Activated B cell treated with CpG ODN at 0.5 μM for 24 hours (primary cell): ENCODE measurements at places on chromosomes 16 and 17.

- DNase-seq = no peak
Measured at GRCh38 chr17:30292286-30292858, 628 bp upstream of the BLMH start.

- no peak for DNase-seq
Measured at GRCh38 chr16:57115514-57116182, 23.3 kb downstream of the CPNE2 start.

GRCh38 chr17:50465171-50465570, 3.5 kb downstream of the CHAD start:
- no peak for DNase-seq

GRCh38 chr16:70254965-70255286, 3.2 kb upstream of the EXOSC6 start:
- DNase-seq = no peak

GRCh38 chr16:21991621-21992020, 9.3 kb downstream of the PDZD9 start:
- DNase-seq = no peak

DNA sequence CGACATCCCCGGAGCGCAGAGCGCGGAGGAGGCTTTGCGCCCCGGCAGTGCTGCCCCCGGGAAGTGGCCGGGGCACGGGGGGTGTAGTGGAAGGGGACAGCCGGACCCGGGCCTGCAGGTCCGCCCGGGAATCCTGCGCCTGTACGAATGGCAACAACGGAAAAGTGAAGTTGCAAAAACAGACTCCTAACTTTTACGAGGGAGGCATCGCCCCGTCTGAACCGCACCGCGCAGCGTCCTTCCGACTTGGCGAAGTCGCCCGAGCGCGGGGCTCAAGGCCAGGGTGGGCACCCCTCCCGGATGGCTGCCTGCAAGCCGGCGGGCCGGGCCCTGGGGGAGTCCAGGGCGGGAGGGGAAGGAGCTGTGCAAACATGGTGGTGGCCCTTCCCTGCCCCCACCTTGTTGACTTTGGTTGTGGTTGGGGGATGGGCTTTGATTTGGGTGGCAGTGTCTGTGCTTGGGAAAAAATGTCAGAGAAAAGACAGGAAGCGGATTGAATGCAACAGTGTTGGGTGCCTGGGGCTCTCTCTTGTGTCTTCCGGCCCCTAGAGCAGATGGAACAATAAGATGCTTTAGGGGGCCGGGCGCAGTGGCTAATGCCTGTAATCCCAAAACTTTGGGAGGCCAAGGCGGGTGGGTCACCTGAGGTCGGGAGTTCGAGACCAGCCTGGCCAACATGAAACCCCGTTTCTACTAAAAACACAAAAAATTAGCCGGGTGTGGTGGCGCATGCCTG, 675 bp downstream of the RNF213 start:
- DNase-seq = peak; percentile 54

DNA sequence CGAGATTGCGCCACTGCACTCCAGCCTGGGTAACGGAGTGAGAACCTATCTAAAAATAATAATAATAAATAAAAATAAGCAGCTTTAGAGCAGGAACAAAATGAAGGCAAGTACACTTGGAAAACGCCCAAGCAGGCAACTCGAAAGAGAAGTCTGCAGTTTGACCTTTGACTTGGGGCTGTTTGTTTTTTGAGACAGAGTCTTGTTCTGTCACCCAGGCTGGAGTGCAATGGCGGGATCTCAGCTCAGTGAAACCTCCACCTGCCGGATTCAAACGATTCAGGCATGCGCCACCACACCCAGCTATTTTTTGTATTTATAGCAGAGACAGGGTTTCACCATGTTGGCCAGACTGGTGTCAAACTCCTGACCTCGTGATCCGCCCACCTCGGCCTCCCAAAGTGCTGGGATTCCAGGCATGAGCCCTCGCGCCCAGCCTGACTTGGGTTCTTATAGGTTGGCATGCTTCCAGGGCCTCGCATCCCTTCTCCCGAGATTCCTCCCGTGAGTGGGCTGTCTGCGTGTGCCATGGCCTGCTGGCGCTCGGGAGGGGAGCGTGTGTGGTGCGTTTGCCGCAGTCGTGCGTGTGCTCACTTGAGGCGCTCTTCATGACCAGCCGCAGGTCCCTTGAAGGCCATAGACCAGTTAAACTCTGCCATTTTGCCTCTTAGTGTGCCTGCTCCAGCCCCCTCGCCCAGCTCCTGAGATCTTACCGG, 18.4 kb upstream of the UBE2I start:
- DNase-seq = no peak

DNA sequence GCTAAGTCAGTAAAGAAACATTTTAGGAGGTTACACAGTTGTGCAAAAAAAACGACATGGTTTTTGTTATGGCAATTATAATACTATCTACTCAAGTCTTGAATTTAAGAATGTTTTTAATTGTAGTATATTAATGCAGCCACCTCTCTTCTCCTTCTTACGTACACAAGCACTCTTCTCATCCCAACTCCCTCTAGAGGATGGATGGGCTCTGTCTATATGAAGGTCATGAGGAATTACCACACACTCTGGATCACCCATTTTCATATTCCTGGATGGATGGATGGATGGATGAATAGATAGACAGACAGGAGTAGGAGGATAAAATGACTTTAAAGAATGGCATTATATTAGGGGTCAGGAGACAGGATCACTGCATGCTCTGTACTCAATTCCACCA, 120.0 kb downstream of the PHKB start:
- DNase-seq = no peak

GRCh38 chr16:57500578-57501111, 14.4 kb upstream of the DOK4 start:
- no peak for DNase-seq

GRCh38 chr17:44940768-44941167, 6.8 kb downstream of the KIF18B start:
- no peak for DNase-seq

DNA sequence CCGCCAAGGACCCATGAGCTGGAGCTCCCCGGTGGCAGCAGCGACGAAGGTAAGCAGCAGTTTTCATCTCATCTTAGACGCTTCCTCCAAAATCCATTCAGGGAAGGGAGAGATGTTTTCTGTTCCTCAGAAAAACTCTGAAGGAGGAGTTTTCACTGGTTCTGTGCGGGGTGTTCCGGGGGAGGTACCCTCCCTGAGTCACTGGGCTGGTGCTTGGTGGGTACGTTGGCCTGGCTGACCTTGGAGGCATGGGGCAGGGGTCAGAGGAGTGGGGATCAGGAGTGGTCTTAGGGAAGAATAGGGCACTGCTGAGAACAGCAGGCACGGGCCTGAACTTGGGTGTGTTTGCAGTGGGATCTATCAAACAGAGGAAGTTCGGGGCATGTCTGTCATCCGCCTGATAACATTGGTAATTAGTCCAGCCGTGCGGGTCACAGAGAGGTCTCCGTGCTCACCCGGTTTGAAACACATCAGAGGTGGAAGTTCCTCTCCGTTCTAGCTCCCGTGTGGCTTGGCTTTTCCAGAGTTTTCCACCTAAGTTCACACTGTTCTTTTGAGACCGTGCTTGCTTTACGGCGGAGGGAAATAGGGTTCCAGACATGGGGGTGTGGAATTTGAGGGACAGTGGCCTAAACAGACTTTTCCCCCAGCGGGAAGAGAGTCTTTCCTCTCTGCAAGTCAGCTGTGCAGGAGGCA, 59.6 kb upstream of the CIBAR2 start:
- no peak for DNase-seq

GRCh38 chr16:10040136-10041080, 141.8 kb downstream of the GRIN2A start:
- no peak for DNase-seq

GRCh38 chr16:23323224-23324030, 21.3 kb downstream of the SCNN1B start:
- no peak for DNase-seq

GRCh38 chr17:6711081-6711674, 2.0 kb downstream of the SLC13A5 start:
- no peak for DNase-seq

- peak; percentile 83 for DNase-seq
Measured at GRCh38 chr17:8073627-8074484, 13.7 kb downstream of the ALOX12B start.

DNA sequence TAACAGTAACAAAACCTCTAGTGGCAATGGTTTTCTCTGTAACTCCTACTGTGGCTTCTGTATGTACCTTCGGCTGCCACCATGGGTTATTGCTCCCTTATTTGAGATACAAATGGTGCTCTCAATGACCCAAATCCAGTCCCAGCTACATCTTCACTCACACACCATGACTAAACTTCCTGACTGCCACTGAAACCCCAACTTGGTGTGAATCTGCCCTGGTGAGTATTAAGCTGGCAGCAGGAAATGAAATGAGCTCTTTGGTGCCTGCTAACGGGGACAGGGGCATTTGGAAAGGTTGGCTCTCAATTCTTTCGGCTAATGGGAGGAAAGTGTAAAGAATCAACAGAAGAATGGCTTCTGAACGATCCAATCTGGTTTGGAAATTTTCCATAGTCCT, 7.5 kb upstream of the SLC35B1 start:
- DNase-seq = no peak

GRCh38 chr17:61251939-61252865, 147.4 kb upstream of the TBX2 start:
- no peak for DNase-seq

DNA sequence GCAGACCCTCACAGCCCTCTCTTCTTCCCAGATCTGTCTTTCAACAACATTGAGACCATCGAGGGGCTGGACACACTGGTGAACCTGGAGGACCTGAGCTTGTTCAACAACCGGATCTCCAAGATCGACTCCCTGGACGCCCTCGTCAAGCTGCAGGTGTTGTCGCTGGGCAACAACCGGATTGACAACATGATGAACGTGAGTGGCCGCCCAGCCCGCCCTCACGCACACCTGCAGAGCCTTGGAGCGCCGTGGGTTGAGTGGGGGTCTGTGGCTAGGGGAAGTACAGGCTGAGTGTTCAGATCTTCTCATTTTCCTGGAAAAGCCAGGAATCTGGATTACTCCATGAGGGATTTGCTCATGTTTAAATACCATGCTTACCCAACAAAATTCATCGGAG, 15.2 kb downstream of the DRC3 start:
- DNase-seq = no peak

DNA sequence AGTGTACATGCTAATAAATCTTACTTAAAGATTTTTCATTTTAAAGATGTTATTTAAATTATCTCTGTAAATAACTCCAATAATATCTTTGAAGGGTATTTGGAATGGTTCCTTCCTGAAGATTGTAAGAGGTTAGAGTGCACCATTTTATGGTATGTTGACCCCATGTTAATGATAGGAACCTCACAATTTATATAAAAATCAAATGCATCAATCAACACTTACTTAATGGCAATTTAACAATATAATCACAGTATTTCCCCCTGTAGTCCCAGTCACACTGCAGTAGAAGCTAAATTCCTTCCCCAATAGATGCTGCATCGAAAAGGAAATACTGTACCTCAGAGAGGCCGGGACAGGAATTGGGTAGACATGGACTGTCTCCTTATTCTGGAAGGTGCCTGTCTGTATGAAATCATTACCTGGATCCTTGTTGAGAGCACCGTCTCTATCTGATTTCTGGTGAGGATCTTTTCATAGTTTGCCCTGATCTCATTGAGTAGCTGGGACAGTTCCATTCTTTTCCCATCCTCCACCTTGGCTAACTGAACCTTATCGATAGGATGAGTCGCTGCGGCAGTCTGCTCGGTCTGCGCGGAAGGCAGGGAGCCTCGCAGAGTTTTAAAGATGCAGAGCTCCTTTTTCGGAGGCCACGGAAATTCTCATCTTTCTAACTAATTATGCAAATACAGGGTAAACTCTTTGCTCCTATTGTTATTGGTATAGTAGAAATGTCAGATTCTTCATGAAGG, at the start of gene KRT222:
Gene KRT222, minus strand, starts transcription at position 596 of the 752 bp plus-strand sequence. Its CDS starts 78 bp downstream, at position 518.
- no peak for DNase-seq

DNA sequence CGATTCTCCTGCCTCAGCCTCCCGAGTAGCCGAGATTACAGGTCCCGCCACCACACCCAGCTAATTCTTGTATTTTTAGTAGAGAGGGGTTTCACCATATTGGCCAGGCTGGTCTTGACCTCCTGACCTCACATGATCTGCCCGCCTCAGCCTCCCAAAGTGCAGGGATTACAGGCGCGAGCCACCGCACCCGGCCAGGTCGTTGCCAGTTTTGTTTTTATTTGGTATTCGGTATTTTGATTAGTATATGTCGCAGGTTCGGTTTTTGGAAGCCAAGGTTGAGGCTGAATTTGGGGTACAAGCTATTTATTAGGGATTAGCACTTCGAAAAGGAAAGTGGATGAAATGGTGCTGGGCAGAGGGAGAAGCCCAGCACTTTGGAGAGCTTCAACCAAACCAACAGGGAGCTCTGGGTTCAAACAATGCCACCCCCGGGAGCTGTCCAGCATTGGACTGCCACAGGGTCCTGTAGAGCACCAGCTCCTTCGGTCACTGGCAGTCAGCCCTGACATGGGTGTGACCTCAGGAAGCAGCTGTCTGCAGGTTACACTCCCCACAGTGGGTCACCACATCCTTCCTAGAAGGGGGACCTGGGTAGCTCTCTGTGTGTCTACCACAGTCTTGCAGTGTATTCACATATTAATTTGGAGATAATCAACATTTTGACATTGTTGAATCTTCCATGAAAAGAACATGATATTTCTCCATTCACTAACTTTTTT, 1.5 kb upstream of the CLEC10A start:
- no peak for DNase-seq

- DNase-seq = no peak
Measured at GRCh38 chr17:57294101-57294500, 37.8 kb downstream of the MSI2 start.

DNA sequence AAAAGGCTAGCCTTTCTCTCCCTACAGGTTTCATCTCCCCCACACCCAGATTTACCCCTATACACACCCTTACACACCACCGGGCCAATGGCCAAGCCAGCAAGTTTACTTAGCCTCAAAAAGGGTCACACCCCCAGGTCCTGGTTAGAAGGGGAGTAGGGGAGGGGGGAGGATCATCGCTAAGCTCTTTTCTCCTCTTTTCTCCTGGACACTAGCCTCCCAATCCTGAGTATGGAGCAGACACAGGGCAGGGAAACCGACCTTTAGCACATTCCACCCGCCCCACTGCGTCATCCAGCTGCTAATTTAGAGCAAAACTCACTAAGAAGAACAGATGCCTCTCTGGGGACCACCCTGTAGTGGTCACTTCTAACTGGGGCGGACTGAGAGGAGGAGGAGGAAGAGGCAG, 4.4 kb downstream of the ACLY start:
- no peak for DNase-seq

DNA sequence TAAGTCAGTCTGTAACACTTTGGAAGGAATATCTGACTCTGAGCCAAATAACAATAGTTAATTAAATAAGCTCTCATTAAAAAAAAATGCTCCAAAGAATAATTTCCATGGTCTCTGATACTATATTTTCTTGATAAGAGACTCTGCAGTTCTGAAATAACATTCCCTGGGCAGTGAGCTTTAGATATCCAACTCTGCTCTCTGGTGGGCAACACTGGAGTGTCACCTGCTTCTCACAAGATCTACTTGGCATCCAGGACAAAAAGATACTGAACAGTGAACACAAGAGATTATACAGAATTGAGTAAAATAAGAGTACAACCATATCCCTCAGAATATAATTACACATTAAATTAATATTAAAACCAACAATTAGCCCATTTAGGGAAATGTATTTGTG, 13.7 kb downstream of the BLMH start:
- no peak for DNase-seq
